ENCODE measurements at places on chromosomes 11 and 22. TPM values are rescaled to one million over a fixed set of nuclear protein-coding genes. Genes with fewer than 3 reads are reported as not detected.

The ELF5 gene
- not detected for total RNA-seq

The PHF21A gene
- 8.2 TPM for total RNA-seq

The OR6A2 gene
- total RNA-seq = not detected

The PRR5 gene
- 15.1 TPM for total RNA-seq

The PRMT3 gene
- 28.9 TPM for total RNA-seq

The CTSF gene
- 32.8 TPM for total RNA-seq

The RASL10A gene
- 0.22 TPM for total RNA-seq

The LSP1 gene
- 1.7 TPM for total RNA-seq

The PLA2G3 gene
- total RNA-seq = not detected

The SAA1 gene
- total RNA-seq = 3.3 TPM

The SLCO2B1 gene
- 2.9 TPM for total RNA-seq

The PKP3 gene
- 40.1 TPM for total RNA-seq

The RFPL2 gene
- total RNA-seq = 0.11 TPM
